T-helper 2 cell (primary cell): ENCODE measurements at places on chromosomes 1 and 21.
A peak's percentile ranks its signal among the peaks of the same experiment; 100 is the strongest.

DNA sequence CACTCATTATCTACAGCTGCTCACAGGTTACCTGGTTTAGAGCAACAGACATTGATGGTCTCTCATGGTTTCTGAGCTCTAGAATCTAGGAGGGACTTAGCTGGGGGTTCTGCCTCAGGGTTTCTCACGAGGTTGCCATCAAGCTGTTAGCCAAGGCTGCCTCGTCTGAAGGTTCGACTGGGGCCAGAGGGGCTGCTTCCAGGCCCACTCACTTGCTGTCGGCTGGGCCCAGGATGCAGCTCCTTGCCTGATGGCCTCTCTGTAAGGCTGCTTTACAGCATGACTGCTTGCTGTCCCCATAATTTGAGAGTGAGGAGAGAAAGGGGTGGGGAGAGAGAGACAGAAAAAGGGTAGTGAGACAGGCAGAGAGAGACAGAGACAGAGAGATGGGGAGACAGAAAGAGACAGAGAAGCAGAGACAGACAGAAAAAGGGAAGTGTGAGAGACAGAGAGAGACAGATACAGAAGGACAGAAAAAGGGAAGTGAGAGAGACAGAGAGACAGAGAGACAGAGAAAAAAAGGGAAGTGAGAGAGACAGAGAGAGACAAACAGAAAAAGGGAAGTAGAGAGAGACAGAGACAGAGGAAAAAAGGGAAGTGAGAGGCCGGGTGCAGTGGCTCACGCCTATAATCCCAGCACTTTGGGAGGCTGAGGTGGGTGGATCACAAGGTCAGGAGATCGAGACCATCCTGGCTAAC lies 106.8 kb upstream of the C1orf174 start:
- no peak for DNase-seq

- peak; percentile 98 for DNase-seq
Measured at GRCh38 chr1:1630191-1630964, 1.6 kb upstream of the MMP23B start.

DNA sequence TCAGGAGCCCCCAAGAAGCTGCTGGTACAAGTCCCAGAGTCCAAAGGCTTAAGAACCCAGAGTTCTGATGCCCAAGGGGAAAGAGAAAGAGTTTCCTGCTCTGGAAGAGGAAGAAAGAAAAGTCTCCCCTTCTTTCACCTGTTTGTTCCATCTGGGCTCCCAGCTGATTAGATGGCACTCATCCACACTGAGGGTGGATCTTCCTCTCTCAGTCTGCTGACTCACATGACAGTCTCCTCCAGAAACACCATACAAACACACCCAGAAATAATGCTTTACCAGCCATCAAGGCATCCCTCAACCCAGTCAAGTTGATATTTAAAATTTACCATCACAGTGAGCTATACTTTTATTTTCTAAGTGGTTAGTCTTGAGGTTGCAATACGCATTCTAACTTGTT lies 257.9 kb downstream of the PAPPA2 start:
- DNase-seq = no peak

DNA sequence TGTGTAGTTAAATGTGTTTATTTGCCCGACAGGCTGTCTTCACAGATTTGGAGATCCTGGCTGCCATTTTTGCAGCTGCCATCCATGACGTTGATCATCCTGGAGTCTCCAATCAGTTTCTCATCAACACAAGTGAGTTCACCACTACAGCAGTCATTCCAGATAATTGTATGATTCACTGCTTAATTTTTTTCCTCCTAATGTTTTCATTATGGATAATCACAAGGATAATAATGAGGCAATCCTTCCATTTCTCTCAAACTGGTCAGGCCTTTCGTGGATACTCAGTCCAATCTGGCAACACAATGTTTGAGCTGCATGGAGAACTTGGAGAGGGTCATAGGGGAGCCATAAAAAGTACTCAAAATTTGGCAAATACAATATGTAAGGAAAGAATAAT lies 168.3 kb upstream of the SGIP1 start:
- no peak for DNase-seq

- DNase-seq = no peak
Measured at GRCh38 chr1:169460191-169460833, 25.4 kb downstream of the SLC19A2 start.

- DNase-seq = no peak
Measured at GRCh38 chr1:230153641-230154296, 86.7 kb downstream of the GALNT2 start.

DNA sequence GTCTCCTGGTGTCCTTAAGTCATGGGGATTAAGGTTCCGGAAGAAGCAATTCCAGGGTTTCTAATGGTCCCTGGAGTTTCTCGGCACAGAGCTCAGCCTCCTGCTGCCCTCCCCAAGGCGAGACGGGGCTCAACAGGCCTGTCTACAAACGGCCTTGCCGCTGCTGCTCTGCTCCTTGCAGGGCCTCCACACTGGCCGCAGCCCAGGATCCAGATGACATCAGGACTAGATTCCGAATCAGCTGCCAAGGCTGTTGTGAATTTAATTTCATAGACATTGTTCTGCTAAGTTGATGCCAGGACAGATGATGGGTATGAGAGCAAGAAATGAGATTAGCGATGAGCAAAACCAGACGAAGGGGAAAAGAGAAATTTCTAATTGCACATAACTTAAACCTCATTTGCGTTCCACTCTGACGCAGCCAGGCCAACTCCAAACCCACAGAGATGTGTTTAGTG lies 103.6 kb upstream of the BACE2 start:
- no peak for DNase-seq

DNA sequence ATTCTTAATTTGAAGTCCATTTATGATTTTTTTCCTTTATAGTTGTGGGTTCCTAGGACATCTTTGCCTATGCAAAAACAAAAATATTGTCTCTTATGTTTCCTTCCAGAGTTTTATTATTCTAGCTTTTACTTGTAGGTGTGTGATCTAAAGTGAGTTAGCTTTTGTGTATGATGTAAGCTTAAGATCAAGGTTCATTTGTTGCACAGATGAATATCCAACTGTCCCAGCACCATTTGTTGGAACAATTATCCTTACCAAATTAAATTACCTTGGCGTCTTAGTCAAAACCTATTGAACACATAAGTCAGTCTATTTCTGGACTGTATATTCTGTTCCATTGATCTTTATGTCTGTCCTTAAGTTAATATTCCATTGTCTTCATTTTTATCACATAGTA lies 337.6 kb downstream of the ZP4 start:
- DNase-seq = no peak

- DNase-seq = no peak
Measured at GRCh38 chr1:209484429-209484828, 99.1 kb upstream of the CAMK1G start.

DNA sequence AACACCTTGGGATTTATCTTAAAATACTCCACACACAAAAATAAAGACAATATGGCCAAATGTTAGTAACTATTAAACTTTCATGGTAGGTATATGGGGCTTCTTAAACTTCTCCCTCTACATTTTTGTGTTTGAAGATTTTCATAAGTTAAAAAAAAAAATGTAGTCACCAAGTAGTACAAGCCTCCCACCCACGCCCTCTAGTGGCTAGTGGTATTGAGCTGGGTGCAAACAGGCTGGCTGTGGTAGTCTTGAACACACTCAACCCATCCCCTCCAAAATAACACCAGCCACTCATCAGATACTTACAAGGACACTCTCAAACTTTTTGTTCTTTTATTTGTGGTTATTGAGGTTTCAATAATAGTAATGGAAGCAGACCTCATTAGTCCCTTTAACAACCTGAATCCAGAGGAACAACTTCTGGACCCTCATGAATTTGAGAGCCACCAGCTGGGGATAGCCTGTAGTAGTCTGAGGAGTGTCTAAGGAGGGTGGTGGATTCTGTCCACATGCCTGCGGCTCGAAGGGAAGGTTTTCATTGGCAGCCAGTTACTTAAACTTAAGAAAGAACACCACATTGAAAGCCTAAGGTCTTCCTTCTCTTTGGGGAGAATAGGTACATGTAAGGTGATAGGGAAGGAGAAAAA lies 15.6 kb downstream of the RD3 start:
- peak; percentile 60 for DNase-seq

- peak; percentile 18 for DNase-seq
Measured at GRCh38 chr1:205484985-205485967, 19.2 kb upstream of the CDK18 start.

GRCh38 chr1:168504064-168504837 lies 39.5 kb downstream of the XCL2 start:
- DNase-seq = no peak

DNA sequence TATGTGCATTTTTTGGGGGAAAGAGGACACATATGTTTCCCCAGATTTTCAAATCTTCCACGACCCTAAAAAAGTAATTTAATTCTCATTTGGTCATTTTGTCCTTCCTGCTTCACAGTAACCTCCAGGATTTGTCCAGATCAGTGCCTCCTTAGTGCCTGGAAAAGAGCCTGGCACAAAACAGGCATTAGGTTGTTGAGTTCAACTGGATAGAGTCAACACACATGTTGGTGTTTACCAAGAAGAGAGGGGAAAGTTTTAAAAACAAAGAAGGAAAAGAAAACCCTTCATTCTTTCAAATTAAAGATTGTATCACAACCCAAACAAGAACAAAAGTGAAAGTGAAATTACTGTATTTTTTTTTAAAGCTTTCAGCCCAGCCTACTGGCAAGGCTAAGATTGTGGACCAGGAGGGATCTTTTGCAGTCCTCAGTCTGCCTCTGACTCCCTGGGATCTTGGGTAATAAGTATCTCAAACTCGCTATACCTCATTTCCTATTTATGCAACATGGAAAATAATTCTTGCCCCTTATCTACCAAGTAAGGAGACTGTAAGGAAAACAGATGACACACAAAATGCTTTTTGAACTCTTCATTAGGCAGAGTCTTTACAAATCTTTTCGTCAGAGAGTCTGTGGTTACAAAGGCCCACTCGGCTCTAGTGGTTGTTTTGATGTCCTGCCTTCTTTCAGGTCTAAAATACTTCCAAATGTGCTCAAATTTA lies 57.8 kb downstream of the ZNF281 start:
- no peak for DNase-seq

GRCh38 chr1:199449221-199449620 lies 578.3 kb upstream of the NR5A2 start:
- no peak for DNase-seq

DNA sequence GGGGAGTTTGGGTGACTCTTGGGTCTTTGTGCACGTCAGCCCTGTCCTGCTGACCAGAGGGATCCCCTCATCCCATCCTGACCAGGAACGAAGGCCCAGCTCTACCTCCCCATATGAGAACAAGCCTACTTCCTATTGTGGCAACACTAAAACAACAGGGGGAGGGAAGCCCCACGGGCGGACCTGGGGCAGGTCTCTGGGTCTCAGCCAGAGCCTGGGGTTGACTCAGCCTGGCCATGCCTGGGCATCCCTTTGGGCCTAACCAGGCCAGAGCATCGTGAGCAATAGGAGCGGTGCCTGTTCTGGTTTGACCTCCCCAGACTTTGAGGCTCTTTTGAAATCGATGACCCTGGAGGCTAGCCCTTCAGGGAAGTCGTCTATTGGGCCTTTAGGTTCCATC lies 16.8 kb downstream of the RPS6KA1 start:
- DNase-seq = no peak

DNA sequence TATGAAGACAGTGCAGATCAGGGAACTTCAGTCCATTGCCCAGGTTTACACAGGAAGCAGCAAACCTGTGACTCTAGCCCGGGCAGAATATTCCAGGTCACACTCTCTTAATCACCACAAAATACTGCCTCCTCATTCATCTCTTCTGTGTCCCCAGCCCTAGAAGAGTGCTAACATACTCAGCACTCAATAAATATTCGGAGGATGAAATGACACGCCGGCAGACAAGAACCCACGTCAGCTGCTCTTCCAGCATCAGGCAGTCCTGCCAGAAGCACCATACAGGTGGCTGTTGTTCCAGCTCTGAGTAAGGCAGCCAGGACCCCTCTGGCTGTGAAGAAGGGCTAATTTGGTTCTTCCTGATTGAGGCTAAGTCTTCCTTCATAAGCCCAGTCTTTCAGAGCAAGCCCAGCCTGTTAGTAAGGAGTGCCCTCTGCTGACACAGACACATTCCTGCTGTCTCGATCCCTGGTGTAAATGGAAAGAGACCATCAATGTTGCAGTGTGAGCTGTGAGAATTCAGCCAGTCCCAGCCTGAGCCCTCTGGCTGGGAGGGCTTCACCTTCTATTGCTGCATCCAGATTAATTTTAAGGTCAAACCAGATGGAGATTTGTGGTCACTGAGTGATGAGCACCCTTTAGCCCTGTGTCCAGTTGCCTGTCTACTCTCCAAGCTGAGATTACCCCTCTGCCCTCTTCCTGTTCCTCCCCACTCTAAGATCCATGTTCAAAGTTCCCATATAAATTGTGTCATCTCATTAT lies 45.0 kb upstream of the KIRREL1 start:
- DNase-seq = no peak

DNA sequence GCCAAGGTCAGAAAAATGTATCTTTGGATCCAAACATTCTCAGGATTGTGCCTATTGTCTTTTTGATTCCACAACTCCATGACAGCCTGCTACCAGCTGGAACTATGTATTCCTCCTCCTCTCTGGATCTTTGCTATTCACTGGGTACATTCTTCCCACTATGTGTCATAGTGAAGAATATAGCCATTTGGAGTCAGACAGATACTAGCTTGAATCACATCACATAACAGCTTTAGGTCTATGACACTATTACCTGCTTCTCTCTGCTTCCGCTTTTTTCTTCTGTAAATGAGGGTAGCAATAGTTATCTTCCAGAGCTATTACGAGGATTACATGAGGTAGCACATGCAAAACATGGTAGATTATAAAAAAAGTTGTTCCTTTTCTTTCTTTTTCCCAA lies 5.4 kb upstream of the EXO1 start:
- DNase-seq = no peak

DNA sequence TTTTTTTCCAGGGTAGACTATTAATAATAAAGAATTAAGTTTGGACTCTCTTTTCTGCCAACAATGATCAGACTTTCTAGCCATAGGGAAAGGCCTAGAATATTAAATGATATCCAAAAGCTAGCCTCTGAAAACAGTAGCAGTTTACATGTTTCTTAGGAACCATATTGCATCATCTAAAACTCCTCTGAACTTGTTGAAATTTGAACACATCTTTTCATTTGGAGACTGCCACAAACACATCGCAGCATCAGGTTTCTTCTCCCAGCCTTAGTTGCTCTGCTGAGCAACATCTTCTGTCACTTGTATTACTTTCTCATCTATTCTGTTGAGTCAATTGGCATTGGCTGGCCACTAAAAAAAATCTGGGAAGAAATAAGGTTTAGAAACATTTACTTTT lies 63.2 kb upstream of the GNG4 start:
- no peak for DNase-seq

DNA sequence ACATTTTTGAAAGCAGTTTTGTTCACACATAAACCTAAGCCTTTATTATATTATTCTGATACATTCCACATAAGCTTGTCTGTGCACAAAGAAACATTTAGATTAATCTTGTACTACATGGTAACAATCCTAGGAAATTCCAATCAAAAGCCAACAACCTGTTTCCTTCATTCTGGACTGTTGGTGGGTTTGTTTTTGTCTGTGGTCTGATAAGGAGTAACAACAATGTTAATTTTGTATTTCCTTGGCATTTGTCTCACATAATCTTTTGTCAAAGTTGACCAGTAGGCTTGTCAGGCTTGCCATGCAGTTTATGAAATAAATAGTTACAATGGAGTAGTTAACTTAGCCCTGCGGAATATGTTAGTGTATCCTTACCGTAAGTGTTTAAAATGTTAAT lies 183.3 kb downstream of the DHRS3 start:
- no peak for DNase-seq
